ENCODE measurements at places on chromosomes 11 and 22.

DNA sequence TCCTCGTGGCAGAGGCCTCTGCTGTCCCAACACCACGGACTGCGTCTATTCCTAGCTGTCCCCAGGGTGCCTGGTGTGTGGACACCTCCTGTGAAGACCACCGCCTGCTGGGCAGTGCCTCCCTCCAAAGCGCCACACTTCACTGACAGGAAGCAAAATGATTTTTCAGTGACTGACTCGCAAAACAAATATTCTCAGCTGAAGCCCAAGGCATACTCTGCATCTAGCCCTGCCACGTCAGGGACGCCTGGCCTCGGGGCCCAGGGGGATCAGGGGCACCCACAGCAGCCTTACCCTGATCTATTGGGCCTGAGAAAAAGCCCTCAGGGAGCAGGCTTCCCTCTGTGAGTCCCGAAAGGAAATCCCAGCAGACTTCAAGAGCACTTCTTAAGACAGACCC lies 2.2 kb downstream of the BRD1 start:
- no peak for DNase-seq

GRCh38 chr11:1862588-1863351 lies 9.9 kb downstream of the LSP1 start:
- no peak for DNase-seq

DNA sequence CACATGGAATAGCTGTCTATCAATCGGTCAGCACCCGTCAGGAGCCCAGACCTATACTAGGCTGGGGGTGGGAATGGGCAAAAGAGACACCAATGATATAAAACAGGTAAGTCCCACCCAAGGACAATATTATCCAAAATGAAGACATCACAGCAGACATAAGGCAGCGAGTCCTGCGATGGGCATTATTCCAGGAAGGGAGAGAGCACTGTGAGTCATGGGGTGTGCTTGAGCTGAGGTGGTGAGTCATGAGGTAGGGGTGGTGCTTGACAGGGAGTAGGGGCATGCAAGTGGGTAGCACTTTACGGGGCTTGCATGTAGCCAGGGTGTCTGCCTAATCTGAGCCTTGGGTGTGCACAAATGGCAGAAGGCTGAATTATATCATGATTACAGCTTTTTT lies 605.0 kb upstream of the CADM1 start:
- no peak for DNase-seq

DNA sequence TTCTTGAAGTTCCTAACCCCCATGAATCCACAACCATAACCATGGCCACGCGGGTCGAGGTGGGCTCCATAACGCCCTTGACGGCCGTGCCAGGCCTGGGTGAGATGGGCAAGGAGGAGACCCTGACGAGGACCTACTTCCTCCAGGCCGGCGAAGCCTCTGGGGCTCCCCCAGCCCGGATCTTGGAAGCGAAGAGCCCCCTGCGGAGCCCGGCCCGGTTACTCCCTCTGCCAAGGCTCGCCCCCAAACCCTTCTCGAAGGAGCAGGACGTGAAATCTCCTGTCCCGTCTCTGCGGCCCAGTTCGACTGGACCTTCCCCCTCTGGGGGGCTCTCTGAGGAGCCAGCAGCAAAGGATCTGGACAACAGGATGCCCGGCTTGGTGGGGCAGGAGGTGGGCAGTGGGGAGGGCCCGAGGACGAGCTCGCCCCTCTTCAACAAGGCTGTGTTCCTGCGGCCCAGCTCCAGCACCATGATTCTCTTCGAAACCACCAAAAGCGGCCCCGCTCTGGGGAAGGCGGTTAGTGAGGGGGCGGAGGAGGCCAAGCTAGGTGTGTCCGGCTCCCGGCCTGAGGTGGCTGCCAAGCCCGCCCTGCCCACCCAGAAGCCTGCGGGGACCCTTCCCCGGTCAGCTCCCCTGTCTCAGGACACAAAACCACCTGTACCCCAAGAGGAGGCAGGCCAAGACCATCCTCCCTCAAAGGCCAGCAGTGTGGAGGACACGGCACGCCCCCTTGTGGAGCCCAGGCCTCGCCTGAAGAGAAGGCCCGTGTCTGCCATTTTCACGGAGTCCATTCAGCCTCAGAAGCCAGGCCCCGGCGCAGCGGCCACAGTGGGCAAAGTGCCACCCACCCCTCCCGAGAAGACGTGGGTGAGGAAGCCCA lies 75.7 kb downstream of the KIAA1671 start:
- no peak for DNase-seq

GRCh38 chr22:45688600-45689080 lies 17.0 kb downstream of the ATXN10 start:
- DNase-seq, result no peak

- DNase-seq, result no peak
Measured at GRCh38 chr22:46085828-46086576, 64.3 kb upstream of the PPARA start.

- no peak for DNase-seq
Measured at GRCh38 chr11:130070846-130071200, 1.1 kb downstream of the APLP2 start.

All from CD4-positive, alpha-beta T cell treated with Interferon gamma for 1 hour (primary cell).